Ecto neural progenitor cell (in vitro differentiated cells): ENCODE measurements at places on chromosomes 6 and 20.

- no peak for DNase-seq
These were observed 337.8 kb downstream of the FARS2 start for GRCh38 chr6:5599127-5599526.

GRCh38 chr20:48904566-48905296 is 16.8 kb upstream of the ARFGEF2 start:
- DNase-seq: peak; percentile 60

GRCh38 chr6:111541026-111541681 is 58.1 kb upstream of the REV3L start:
- no peak for DNase-seq

DNA sequence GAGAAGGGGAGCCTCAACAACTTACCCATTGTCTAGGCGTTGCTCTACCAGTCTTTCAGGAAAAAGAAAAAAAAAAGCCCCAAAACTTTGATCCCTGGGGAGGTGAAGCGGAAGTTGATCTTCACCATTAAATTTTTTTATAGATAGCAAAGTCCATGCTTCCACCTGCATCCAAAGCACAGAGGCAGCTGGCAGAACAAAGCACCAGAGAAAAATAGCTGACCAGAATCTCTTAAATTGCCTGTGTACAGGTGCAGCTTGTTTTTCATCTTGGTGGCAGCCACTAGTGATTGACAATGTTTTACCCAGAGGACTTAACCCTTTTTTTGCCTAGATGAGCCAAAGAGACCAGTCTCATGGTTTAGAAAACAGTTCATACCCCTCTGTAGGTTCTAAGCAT is 86.0 kb downstream of the MYB start:
- DNase-seq: no peak

- no peak for DNase-seq
These were observed 1.6 kb downstream of the CCN2 start for GRCh38 chr6:131949620-131949908.

DNA sequence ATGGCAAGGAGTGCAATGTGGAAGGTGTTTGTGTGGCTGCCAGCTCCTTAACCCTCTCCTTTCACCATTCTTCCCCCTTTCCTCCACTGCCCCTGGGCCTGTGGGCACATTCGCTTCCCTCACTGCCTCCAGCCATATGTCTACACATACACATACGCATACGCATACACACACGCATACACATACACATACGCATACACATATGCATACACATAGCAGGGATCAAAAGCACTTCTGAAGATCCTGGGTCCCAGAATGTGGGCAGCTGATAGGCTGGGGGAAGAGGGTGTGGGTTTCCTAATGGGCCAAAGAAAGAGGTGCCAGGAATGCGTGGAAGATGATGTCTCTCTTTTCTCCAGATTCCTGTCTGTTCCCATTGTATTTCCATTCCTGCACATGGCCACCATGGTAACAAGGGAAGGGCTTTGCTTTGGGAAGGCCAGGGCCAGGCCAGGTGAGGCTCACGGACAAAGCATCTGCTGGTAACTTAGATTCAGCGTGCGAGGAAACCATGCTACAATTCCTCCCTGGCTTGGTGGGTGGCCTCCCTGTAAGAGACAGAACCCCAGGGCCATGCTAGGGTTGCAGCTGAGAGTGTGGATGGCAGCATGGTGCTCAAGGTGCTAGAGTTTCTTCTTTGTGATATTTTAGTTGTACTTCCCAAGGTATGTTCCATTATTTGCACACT is 44.8 kb upstream of the GTSF1L start:
- no peak for DNase-seq

DNA sequence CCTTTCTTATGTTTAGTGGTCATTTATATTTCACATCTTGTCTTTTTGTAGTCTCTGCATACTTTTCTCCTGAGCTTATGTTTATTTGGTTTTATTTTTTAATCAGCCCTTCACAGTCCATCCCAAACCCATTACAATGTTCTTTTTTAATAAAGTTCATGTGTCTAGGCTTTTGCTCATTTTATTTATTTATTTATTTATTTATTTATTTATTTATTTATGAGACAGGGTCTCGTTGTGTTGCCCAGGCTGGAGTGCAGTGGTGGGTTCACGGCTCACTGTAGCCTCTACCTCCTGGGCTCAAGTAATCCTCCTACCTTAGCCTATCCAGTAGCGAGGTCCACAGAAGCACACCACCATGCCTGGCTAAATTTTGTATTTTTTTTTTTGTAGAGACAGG is 3.1 kb downstream of the COQ3 start:
- no peak for DNase-seq

GRCh38 chr20:44632103-44632752 is 19.3 kb downstream of the ADA start:
- DNase-seq: no peak

DNA sequence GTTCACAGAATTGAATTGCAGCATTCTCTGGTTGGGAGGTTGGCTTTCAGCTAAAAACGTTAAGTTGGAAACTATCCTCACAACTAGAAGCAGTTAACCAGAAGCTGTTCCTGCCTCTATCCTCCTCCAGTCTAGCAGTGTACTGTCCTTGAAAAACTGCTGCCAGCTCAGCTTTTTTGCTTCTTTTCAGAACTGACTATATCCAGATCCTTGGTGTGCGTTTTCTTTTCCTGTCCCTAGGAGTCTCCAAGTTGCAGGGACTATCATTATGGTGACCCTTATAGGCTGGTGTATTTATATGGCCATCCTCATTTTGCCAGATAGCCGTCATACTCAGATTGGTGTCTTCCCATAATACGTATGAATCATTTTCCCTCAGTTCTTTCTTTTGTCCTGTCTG is 5.5 kb downstream of the ITCH start:
- DNase-seq: no peak

GRCh38 chr20:42613076-42613475 is 576.6 kb downstream of the PTPRT start:
- DNase-seq: no peak
